ENCODE measurements at places on chromosomes 5 and 9.

DNA sequence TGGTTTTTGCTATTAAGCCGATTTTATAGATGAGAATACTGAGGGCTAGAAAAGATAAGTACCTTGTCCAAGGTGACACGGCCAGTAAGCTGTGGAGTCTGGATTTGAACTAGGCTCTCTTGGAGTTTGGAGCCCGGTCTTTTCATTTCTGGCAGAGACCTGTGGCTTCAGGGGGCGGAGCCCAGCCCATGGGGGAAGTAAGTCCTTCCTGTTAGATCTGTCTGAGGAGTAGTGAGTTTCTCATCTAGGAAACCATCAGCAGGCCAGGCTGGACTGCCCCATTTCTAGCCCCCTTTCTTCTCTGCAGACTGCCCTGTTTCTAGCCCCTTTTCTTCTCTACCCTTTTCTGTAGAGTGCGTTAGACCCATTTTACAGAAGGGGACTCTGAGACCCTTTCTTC, 521 bp upstream of the PTGS1 start:
- ATAC-seq = no peak

DNA sequence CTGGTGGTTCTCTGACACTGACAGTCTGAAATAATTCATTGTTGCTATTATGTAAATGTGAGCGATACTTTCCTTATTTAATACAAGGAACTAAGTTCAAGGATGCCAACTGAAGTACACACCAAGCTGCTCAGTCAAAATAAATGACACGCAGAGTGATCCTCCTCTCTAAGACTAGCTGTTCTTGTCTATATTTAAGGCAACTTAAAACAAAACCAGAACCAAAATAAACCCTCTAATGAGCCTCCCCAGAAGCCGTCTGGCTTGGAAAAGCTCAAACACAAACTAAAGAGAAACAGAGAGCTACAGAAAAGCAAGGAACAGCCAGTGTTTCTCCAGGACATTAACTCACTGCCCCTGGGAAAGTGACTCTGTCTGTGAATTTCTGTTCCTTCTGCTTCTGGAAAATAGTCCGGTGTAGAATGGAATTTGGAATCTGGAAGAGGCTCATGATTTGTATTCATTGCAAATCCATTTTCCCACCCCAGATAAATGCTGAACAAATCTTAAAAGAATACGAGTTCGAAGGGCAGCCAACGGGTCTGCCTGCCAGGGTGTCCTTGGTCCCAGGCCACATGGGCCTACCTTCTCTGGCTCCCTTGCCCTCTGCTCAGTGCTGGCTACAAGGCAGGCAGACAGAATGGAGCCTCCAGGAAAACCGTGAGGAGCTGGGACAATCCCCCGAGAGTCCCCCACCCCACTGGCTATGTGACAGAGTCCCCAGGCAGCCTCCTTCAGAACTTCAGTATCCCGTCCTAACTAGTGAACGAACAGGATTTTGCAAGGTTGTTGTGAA, 14.8 kb downstream of the GGTA1 start:
- no peak for ATAC-seq

GRCh38 chr5:52886206-52886605, 98.5 kb downstream of the ITGA1 start:
- no peak for ATAC-seq

- no peak for ATAC-seq
Measured at GRCh38 chr5:132486318-132487094, 4.1 kb downstream of the IRF1 start.

DNA sequence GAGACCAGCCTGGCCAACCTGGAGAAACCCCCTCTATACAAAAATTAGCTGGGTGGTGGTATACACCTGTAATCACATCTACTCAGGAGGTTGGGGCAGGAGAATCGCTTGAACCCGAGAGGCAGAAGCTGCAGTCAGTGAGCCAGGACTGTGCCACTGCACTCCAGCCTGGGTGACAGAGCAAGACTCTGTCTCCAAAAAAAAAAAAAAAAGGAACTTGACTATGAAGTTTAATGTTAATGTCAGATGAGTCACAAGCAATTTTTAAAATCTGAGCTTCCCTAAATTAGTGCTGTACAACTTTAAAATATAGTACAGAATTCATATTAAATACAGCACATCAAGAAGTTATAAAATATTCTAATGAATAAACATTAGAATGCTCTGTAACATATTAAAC, 1.5 kb downstream of the MEIKIN start:
- no peak for ATAC-seq

DNA sequence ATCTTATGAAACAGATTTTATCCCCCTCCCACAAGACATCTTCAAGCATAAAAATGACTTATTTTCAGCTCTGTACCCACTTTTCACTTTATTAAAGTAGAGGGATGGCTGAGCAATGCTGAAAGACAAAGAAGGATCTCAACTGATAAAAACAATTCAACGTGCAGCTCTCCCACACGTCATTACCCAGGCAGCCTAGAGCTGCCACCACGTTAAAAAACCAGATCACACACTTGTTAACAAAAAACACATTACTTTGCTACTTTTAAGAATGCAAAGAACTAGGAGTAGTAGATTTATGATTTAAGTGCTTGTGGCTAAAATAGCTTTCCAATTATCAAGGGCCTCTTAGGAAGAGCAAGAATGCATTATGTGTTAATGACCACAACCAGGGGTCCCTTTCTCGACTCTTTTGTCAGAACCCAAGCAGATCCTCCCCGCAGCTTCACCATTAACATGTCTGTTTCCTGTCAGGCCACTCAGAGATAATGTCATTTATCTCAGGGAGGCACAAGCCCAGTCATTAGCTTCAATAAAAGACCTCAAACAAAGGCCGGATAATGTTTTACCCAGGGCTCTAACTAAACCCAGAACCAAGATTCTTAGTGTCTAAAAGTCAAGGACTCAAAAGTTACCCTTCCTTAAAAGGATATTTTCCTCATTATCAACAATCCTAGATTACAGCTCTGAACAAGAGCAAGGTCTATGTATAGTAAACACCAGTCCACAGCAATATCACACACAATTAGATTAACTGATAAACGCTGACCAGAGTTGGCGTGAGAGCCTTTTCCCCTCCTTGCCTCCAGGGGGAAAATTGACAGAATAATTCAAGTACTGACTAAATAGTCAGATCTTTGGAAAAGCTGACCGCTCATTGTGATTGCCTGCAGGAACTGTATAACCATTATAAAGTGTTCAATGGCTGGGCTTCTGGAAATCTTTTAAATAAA, 7.5 kb downstream of the ZNF608 start:
- no peak for ATAC-seq

GRCh38 chr5:87002485-87002884, 265.2 kb upstream of the RASA1 start:
- no peak for ATAC-seq

DNA sequence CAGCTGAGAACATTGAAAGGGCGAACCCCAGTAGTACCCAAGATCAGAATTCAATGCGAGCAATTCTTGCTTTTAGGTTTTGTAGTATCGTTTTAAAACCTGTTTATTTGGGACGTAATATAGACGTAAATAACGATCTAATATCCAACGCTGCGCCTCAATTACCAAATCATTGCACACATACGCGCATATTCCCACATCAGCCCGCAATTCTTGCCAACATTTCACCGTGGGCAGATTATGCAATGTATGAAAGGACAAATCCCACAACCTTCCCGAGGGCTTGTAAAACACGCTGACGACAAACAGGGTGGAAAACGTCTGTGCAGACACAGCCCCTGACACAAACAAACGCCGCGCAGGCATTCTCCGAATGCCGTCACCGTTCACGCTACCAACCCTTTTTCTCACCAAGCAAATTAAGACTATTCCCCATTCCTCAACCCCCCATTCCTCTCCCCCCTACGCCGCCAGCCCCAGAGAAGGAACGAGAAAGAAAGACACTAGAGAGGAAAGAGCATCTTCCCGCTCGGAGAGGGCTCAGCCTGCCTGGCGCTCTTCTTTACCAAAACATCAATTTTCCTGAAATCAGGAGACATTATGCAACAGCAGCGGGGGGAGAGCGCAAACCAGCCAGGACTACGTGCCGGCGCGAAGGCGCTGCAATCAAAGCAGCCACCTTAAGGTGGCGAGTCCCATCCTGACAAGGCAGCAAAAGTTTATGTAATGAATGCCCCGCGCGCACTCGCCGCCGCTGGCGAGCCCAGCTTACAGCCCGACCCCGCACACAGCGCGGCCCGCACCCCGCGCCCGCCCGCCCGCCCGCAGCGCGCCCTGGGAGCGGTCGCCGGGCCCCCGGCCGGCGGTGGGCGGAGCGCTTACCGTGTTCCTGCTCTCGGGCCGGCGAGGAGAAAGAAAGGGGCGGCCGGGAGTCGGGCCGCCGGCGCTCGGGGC, 597 bp downstream of the NFIL3 start:
- peak; percentile 42 for ATAC-seq

- ATAC-seq = no peak
Measured at GRCh38 chr5:132116072-132116471, 42.5 kb downstream of the CSF2 start.
